NCI-H1105 treated with DMSO at 0.1 percent for 48 hours (cell line): ENCODE measurements at places on chromosomes 5 and 9.

GRCh38 chr5:78666041-78666444 lies 17.5 kb upstream of the LHFPL2 start:
- no peak for DNase-seq

DNA sequence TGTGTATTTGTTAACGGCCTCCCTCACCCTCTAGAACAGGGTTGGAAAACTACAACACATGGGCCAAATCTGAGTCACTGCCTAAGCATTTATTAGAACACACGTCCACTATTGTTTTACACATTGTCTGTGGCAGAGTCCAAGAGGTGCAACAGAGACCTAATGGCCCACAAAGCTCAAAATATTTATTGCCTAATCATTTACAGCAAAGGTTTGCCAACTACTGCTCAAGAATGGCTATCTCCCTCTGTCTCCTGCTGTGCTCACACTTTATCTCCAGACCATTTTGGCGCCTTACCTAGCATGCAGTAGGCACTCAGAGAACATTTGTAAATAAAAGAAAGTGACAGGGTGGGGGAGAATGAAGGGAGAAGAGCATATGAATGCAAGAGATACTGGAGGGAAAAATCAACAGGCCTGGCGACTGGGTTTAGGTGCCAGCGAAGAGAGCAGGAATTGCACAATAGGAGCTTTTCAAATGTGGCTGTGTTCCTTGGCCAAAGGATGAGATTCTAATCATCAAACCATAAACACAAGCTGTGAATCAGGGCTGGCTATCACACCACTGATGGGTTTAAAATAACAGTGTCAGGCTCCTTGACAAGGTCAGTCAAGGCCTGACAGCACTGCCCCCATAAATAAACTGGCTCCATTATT lies 80.3 kb downstream of the EPB41L4A start:
- no peak for DNase-seq

DNA sequence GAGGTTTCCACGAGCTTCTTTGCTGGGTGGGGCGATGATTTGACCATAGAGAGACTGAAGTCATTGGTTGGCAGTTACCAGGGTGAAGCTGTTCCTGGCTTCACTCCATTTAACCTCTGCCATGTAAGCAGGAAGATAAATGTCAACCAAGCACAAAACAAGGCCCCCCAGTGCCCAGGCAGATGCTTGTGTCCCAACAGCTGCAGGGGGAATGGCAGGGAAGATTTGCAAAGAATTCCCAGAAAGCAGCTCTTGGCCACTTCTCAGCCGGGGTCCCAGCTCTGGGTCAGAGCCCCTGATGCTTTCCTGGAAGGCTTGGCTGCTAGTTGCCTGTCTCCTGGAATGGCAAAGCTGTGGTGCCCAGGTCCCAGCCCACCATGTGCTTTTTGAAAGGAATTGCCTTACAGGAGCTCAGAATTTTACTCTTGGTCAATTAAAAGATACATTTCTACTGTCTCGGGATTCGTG lies 383.4 kb downstream of the ENC1 start:
- DNase-seq, result no peak

DNA sequence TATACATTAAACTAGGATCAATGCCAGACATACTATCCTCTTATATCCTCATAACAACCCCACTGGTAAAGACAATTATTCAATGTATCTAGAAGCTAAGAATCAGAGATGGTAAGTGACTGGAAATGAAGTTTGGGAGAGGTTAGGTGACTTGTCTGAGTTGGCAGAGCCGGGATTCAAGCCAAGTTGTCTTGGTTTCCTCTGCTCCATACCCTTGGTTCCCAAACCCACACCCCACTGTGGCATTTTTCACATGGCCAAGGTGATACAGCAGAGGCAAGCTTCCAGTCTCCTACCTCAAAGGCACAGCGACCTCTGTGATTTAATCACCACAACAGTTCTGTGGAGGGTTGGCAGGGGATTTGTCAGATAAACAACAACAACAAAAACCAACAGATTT lies 34.7 kb upstream of the ADRB2 start:
- no peak for DNase-seq

DNA sequence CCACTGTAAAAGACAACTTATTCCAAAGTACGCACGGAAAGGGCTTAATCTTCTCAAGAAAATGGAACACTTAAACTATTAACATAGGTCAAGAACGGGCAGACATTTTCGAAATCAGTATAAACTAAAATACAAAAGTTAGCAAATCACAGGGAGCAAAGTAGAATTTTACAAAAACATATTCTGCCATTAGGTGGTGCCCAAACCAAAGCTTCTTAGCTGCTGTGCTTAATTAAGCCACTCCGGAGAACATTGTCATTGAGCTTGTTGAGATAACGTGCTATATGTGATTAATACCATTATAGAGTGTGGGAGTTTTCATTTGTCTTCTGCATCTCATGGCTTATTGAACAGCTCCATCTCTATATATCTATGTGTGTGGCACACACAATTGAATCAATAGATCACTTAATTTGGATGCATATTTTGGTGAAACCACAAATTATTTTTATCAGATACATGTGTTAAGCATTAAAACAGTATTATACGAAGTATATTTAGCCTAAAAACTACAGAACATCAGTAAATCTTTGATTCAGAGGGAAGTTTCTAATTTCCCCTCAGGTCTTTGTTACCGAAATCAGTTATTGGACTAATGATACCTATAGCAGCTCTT lies 23.4 kb downstream of the UBLCP1 start:
- DNase-seq, result peak; percentile 40

DNA sequence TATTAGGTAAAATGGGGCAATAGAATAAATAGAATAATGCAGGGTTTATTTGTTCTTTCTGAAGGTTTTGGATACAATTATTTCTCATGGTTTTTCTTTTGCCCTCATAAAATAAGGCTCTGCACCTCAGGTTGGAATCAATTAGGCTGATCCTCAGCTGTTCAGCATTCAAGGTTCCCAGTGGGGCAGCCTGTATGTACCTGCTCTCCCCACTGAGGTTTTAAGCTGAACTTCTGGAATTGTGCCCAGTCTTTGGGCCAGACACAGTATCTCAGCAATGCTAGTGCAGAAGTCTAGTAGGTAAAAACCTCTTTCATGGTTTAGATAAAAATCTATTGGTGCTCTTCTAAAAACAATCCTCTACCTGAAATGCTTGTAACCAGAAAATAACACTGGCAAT lies 98.0 kb downstream of the EDIL3 start:
- peak; percentile 66 for DNase-seq

- peak; percentile 47 for DNase-seq
Observed at GRCh38 chr5:135553688-135554462, 18.1 kb upstream of the NEUROG1 start.

GRCh38 chr5:62680121-62680520 lies 101.5 kb downstream of the LRRC70 start:
- no peak for DNase-seq

GRCh38 chr5:129836321-129836720 lies 67.9 kb upstream of the CHSY3 start:
- no peak for DNase-seq

DNA sequence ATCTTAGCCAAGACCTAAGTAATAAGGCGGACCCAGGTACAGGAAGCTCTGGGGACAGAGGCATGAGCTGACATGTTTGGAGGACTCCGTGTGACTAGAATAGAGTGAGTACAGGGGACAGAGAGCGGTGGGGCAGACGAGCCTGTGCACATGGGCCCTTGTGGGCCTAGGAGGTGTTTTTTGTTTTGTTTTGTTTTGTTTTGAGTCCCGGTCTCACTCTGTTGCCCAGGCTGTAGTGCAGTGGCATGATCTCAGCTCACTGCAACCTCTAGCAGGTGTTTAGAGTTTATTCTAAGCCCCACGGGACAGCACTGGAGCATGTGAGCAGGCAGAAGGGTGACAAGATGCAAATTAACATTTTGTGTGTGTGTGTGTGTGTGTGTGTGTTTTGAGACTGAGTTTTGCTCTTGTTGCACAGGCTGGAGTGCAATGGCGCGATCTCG lies 3.1 kb upstream of the EEIG1 start:
- no peak for DNase-seq

DNA sequence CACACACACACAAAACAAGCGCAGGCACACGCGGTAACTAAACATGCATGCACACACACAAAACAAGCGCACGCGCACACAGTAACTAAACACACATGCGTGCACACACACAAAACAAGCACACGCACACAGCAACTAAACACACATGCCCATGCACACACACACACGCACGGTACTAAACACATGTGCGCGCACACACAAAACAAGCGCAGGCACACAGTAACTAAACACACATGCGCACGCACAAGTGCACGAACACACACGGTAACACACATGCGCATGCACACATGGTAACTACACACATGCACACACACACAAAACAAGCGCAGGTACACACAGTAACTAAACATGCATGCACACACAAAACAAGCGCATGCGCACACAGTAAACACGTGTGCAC lies 19.9 kb upstream of the SLC6A3 start:
- DNase-seq, result no peak

GRCh38 chr5:81601919-81602318 lies 149.0 kb downstream of the SSBP2 start:
- no peak for DNase-seq

- peak; percentile 52 for DNase-seq
Observed at GRCh38 chr9:95459851-95460517, 56.8 kb downstream of the PTCH1 start.

DNA sequence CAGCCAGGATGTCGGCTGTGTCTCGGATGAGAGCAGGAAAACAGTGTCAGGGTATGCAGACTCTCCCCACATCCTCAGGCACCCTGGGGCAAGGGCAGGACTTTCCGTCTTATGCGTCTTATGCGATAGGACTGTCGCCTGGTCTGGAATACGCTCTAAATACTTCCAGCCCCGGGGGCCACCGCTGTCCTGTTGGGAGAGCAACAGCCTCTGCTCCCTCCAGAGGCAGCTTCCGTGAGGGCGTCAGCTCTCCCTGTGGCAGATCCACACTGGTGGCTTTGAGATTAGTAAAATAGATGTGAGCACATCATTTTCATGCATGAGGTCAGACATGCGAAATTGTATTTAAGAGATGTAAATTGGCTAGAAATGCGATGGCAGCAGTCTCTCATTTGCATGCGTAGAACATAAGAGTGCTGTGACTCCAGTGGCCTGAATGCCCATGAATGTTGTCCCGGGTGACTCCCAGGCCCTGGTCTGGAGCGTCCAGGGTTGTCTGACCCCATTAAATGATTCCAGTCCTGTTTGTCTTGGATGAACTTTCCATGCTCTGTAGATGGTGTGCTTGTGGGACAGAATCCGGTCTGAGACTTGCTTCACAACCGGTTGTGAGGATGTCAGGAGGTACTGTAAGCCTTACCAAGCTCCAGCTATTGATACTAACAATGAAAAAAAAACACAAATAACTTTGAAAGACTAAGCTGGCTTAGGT lies 228.2 kb downstream of the SYK start:
- DNase-seq, result no peak
